Stimulated activated CD4-positive, alpha-beta T cell treated with anti-CD3 and anti-CD28 coated beads, Interleukin-4, amount 100 ng/mL, for 4 hours (primary cell): ENCODE measurements at places on chromosomes 5 and 9.

DNA sequence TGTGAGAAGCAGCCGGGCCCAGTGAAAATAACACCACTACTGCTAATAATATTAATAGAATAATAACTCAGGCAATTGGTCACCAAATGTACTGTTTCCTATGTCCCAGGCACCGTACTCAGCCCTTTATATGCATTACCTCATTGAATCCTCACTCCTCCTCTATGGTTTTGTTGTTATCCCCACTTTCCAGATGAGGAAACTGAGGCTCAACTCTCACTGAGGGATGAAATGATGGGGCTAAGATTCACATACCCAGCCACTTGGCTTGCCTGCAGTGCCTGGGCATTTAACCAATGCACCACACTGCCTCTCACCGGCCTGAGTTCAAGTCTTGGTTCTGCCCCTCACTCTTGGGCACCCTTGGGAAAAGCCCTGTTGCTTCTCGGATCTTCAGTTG, 34.1 kb downstream of the WHRN start:
- DNase-seq = no peak

GRCh38 chr9:2655411-2655901, 33.9 kb downstream of the VLDLR start:
- no peak for DNase-seq

GRCh38 chr5:65952259-65952658, 25.9 kb downstream of the ERBIN start:
- no peak for DNase-seq

DNA sequence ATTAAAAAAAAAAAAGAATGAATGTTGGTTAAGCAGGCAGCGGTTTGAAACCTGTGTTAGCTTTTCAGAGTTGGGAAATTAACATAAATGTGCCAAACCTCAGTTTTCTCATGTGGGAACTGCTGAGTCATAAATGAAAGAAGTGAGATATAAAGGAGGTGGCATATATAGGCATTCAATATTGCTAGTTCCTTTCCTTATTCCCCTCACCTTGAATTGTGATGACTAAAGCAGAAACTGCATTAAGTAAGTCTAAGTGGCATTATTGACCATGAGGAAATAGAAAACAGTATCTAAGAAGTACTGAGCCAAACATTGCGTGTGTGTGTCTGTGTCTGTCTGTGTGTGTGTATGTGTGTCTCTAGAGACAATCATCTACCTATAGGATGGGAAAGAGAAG, 691.2 kb downstream of the TLR4 start:
- DNase-seq = no peak

- no peak for DNase-seq
These were observed 16.1 kb downstream of the NR6A1 start for GRCh38 chr9:124755061-124755460.

DNA sequence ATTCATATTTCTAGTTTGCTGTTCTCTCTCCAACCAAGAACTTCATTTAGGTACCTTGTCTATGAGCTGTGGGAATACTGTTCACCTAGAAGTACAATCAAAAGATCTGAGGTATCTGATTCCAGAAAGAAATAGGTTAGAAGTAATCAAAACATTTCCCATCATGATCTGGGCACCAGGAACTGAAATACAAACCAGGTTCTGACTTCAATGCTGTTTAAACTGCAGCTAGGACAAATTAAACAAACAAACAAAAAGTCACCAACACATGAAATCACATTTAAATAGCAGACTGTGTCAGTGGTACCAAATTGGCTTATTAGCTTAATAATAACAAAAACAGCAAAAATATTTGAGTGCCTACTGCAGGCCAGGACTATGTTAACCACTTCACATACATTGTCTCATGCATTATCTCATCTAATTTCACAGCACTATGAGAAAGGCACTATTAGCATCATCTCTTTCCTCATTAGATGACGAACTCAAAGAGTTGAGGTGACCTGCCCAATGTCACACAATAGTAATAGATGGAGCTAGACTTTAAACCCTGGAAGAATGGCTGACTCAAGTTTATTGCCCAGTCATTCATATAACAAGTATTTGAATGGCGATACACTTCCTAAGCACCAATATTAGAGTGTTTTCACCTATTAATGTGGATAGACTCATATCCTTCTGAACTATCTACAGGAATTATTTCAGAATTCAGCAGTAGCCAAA, 14.5 kb downstream of the PLPP1 start:
- DNase-seq = no peak

- DNase-seq = peak; percentile 53
These were observed 2.9 kb downstream of the NR4A3 start for GRCh38 chr9:99824378-99825171.

- no peak for DNase-seq
These were observed 151.3 kb downstream of the GAS1 start for GRCh38 chr9:86795823-86796553.

- DNase-seq = no peak
These were observed 365.6 kb downstream of the MAN2A1 start for GRCh38 chr5:110055302-110055701.

GRCh38 chr9:78938821-78939220, 632.9 kb upstream of the TLE4 start:
- no peak for DNase-seq

GRCh38 chr9:99401680-99402504, 179.8 kb downstream of the SEC61B start:
- no peak for DNase-seq

DNA sequence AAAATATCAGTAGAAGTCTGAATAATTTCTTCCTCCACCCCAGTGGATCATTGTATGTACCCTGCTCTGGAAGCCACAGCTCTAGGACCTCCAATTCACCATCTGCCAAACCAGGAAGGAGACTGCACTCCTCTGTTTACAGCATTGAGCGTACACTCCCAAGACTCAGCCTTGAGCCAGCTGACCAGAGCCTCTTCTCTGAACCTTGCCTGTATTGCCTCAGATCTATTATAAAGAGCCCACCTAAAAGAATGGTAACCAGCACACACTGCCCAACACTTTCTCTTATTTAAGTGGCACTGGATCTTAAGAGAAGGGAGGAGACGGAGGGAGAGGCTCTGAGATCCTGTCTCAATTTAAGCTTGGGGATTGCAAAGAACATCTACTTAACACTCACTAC, 217.8 kb upstream of the RASEF start:
- no peak for DNase-seq

DNA sequence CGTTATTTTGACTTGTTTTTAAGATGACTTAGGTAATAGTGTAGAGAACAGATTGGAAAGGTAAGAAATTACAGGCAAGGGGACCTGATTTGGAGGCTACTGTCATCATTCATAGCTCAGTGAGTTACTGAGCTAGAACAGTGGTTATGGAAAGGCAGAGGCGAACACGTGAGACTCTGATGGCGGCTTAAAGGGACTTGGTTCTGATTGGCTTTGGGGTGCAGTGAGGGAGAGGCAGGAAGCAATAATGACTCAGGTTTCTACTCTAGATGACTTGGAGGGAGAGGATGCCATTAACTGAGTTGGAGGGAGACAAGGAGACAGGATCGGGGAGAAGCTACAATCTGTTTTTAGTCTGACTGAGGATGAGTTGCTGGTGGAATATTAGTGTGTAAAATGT, 3.0 kb downstream of the F2RL2 start:
- DNase-seq = no peak

DNA sequence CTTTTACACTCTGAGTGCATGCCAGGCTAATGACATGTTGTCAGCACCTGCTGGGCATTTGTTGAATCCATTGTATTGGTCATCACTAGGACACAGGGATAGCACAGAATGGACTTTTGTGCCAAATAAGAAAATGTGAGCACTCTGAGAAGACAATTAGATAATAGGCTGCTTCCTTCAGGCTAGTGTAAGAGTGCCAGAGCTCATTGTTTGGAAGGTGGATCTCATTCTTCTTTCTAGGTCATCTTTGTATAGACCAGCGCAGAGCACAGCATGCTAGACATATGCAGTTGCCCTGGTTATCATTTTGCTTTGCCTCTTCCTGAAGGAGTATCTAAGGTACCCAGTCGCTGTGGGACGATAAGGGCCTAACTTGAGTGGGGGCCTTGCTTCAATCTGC, 493.4 kb upstream of the COX7C start:
- no peak for DNase-seq

DNA sequence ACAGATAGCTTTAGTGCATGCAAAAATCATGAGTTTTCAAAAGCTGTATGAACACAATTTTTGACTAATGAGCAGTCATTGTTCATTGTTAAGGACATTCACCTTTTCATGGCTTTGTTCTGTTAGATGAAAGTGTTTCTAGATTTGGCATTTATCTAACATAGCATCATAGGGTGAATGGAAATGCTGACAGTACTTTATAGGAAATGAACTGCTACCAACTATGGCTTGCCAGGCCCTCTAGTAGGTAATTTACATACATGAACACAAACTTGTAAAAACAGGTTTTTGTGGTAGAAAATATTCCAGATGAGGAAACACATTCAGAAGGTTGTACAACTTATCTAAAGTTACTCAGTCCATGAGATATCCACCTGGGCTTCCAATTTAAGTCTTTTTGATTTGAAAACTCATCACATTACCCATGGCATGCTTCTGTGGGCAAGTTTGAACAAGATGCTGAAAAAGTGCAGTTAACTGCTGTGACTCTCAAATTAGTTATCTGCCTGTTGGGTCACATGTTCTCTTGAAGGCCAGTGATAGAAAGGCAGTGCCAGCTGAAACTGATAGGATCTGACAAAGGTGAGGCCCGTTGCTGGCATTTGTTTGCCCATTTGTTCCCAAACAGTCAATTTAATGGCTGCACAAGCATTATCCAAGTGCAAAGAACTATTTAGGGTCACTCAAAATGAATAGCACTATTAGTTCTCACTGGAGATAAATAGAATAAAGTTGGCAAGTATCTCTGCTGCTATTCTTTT, 399.1 kb downstream of the MAN2A1 start:
- no peak for DNase-seq

GRCh38 chr5:147963948-147964693, 57.8 kb upstream of the C5orf46 start:
- no peak for DNase-seq

- DNase-seq = no peak
These were observed 6.0 kb upstream of the NEK6 start for GRCh38 chr9:124251605-124252378.

DNA sequence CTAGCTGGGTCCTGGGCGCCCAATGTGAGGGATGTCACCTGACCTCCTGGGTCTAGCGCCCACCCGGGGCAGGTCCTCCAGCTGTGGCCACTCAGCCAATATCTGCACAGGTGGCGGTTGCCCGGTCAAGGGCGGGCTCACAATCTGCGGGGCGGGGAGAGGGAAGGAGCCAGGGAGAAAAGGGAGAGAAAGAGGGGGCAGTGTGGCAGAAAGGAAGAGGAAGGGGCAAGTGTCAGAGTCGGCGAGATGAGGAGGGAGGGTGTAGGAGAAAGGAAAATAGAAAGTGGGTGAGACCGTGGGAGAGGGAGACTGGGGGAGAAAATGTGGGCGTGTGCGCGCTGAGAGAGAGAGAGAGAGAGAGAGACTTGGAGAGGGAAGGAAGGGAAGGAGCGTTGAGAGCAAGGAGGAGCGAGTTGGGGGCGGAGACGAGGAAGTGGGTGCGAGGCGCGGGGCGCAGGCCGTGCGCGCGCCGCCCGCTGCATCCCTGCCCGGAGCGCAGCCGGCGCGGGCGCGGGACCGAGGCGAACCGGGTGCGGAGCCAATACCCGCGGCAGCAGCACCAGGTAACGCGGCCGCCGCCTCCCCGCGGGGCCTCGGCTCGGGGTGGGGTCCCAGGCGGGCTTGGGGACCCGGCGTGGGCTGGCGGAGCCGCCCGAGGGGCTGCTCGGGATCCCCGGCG, at the start of gene HRH2:
Gene HRH2, plus strand, starts transcription at position 479 of the 679 bp plus-strand sequence. CDS start 25,163 bp downstream, outside the sequence.
- peak; percentile 62 for DNase-seq

- DNase-seq = no peak
These were observed 348.9 kb upstream of the ISL1 start for GRCh38 chr5:51034222-51034901.

DNA sequence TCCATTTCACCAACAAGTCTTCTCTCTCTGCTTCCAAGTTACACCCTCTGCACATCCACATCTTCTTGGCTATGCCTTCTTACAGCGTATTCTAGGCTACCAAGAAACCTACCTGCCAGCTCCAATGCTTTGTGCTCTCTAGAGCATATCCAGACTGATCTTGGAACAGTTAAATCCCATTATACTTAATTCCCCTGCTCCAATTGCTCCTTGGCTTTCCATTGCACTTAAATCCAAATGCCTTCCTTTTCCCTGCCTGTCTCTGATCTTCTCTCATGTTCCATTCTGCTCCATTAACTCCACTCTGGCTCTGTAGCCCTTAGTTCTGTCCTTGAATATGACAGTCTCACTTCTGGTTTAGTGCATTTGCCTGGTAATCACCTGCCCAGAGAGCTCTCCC, 322.4 kb downstream of the LRRC70 start:
- no peak for DNase-seq

- no peak for DNase-seq
These were observed 7.5 kb downstream of the DCTN4 start for GRCh38 chr5:150751096-150751891.

GRCh38 chr9:86598411-86599239, 244.4 kb upstream of the TUT7 start:
- DNase-seq = no peak

DNA sequence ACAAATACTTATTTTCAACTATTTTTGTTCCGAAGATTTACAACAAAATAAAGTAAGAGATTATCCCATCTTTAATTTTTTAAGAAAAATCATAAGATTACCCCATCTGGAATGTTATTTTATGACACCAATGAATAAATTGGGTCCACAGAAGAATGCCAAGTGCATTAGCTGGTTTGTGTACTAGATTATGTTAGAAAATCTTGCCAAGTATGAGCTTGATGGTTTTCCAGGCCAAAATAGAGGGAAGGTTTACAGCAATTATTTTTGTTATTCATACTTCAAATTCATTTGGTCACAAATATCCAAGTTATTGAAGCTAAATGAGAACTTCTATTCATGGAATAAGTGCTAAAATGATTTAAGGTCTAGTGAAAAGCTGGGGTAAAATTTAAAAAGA, 109.4 kb upstream of the DMRTA1 start:
- DNase-seq = no peak
